Left colon (tissue), 2 donors: ENCODE measurements at places on chromosomes 3 and 15. TPM values are rescaled to one million over a fixed set of nuclear protein-coding genes. Genes with fewer than 3 reads are reported as not detected.

POPDC2 gene
- total RNA-seq, result 13.9 TPM

TEX55 gene
- total RNA-seq, result not detected

KIF7 gene
- 1.7 TPM for total RNA-seq

GPR27 gene
- total RNA-seq, result 0.70 TPM

DNAH12 gene
- 0.09 TPM for total RNA-seq

EOMES gene
- 0.08 TPM for total RNA-seq

FAN1 gene
- total RNA-seq, result 8.4 TPM

SLC51A gene
- 86.3 TPM for total RNA-seq

MESP2 gene
- total RNA-seq, result 0.84 TPM

ADCY5 gene
- total RNA-seq, result 4.5 TPM

MUC13 gene
- total RNA-seq, result 1,021 TPM

CLDN1 gene
- total RNA-seq, result 2.6 TPM

PRR20G gene
- not detected for total RNA-seq

CLDND1 gene
- total RNA-seq, result 47.5 TPM

SAXO2 gene
- total RNA-seq, result 1.5 TPM

MAPKBP1 gene
- 12.2 TPM for total RNA-seq

GABRR3 gene
- total RNA-seq, result not detected

TRIM59 gene
- 5.7 TPM for total RNA-seq

ROBO2 gene
- total RNA-seq, result 1.4 TPM

DNA sequence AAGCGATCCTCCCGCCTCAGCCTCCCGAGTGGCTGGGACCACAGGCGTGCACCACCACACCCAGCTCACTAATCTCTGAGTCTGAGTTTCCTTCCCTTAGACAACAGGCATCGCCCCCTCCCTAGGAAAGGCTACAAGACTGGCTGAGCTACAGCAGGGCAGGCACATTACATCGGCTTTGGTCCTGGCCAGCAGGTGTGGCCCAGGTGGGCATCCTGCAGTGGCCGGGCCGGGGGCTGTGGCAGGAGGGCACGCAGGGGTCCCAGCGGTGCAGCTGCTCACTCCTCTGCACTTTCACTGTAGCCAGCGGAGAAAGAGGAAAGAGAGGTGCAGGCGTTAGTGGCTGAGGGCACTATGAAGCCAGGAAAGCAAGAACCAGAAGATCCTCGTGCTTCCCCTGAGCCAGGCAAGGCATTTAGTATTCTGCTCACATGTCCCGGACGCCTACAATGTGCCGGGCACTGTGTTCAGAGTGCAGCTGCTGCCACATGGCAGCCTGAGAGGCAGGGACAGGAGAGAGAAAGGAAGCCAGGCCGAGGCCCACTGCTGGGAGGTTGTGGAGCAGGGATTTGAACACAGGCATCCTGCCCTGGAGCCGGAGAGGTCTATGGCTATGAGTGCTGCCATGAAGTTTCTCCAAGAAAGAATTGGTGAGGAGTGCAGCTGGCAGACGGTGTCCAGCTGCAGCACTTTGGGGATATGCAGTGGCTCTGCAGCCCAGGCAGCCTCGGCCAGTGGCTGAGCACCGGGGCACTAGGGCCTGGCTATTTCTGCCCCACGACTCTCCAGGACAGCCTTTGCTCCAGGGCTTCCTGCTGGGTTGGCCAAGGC lies 22.3 kb downstream of the GRIP2 start:
- DNase-seq, result no peak

DNA sequence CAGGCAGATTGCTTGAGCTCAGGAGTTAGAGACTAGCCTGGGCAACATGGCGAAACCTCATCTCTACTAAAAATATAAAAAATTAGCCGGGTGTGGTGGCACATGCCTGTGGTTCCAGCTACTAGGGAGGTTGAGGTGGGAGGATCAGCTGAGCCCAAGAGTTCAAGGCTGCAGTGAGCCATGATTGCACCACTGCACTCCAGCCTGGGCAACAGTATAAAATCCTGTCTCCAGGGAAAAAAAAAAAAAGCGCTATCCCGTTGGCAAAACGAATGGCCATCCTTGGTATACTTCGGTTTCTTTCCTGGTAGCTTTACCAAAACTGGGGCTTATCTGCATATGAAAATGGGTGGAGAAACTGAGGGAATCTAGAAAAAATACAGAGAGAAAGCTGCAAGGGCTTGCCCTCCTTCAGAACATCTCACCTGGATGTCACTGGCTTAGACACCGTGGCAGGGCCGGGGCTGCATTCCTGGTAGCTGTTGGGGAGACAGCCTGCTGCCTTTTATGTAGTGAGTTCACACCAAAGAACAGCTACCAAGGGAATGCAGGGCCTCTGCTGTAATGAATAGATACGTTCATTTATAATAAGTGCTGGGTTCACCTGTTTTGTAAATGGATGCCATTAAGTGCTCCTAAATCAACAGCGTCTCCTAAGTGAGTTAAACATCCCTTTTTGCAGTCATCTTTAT lies 96.0 kb downstream of the IQSEC1 start:
- DNase-seq, result no peak

DNA sequence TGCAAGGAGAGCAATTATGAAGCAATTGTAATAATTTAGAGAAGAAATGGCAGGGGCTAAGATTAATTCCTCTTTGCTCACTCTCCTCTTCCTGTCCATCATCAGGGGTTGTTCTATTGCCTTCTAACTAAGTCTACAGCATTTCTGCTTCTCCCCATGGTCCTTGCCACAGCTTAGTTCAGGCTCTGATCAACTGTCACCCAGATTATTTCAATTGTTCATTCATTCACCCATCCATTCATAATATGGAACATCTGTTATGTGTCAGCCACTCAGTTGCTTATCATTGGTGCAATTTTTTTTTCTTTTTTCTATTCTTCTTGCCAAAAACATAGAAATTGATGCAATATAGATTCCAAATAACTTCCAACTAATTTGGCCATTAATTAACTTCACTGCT lies 93.2 kb downstream of the CD47 start:
- DNase-seq, result no peak

- DNase-seq, result no peak
Observed at GRCh38 chr3:192902549-192902948, 15.1 kb downstream of the MB21D2 start.

DNA sequence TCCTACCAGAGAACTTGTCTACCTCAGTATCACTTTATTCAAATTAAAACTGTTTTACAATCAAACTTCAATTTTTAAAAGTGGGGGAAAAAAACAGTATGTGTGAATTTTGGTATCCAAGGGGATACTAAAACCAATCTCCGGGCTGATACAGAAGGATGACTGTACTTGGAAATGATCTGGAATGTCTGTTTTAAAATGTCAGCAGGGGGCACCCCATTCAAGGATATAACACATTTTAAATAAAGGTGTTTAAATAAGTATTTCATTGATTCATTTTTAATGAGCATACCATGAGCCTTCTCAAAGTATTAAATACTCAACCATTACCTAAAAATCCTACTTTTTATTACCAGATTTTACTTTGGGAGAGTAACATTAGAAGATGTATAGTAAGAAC lies 67.9 kb downstream of the ULK4 start:
- DNase-seq, result no peak

GRCh38 chr15:92346063-92346462 lies 47.6 kb upstream of the ST8SIA2 start:
- DNase-seq, result no peak

GRCh38 chr3:38316356-38317191 lies 30.0 kb upstream of the XYLB start:
- DNase-seq, result no peak

- DNase-seq, result no peak
Observed at GRCh38 chr15:47715856-47716445, 1.4 kb upstream of the SEMA6D start.

GRCh38 chr3:186849374-186849975 lies 7.0 kb downstream of the ADIPOQ start:
- no peak for DNase-seq

DNA sequence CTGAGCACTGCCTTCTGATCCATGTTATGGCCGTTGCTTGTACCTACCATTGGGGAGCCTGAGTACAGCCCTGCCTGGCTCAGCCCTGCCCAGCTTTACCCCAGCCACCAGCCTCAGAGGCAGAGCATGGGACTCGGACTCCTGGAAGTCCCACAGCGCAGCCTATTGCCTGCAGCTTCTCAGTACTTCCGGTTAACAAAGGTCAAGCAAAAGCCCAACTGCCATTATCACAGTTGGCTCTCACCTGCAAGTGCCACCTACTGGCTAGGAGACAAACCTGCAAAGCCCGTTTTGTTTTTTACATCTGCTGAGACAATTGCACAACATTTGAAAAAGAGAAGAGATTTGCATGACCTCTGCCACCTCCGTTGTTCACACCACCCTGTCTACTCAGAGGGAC lies 1081.7 kb downstream of the NAALADL2 start:
- DNase-seq, result peak; percentile 5

- no peak for DNase-seq
Observed at GRCh38 chr3:72448858-72449257, 399.4 kb downstream of the SHQ1 start.

- peak; percentile 78 for DNase-seq
Observed at GRCh38 chr3:52705688-52706686, at the start of the genes GLT8D1 and SPCS1. TSS of gene GLT8D1 (minus strand) at chr3:52705791. CDS start at chr3:52700460, 5,331 bp downstream. TSS of gene SPCS1 (plus strand) at chr3:52706106. CDS start at chr3:52706247, 141 bp downstream.

DNA sequence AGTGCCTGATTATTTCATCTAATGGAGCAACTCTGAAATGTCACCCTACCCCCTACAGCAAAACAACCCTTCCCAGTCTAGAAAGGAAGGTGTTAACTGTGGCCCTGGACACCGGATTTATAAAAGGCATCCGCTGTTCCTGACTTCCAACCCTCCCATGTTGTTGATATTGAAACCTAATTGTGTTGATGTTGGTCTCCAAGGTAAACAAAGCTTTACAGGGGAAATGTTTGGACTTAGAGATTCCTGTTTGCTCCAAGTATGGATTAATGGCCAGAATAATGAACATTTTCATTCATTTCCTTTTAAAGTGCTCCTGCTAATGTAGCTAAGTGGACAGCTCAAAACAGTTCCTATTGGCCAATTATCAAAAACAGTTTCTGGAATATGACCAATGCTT lies 19.4 kb upstream of the LMCD1 start:
- no peak for DNase-seq

DNA sequence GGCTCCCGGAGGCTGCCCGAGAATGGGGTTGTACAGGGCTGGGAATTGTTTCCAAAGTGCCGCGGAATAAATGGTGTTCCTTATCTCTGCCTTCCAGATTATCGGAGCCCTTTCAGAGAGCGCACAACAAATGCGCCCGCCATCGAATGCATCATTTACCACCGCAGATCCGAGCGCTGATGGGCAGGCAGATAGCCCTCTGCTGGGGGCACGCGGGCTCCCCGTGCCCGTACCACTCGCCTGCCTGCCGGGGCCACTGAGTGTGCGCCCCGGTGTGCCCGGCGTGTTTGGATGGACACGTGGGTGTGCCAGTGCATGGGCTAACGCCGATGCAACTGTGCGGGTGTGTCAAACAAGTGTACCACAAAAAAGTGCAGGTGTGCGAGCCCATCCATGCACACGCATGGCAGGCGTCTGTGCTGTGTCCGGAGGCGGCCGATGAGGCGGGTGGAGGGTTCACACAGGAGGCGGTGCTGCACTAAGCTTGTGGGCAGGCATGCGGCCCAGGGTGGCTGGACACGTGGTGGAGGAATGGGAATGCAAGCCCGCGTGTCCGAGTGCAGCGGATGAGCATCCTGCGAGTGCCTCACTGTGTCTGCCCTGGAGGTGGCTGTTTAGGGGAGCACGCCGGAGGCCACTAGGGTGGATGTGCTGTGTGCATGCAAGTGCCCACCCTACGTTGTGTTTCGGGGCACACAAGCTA lies 3.8 kb upstream of the GATA2 start:
- no peak for DNase-seq

GRCh38 chr3:27504749-27505148 lies 20.6 kb upstream of the SLC4A7 start:
- no peak for DNase-seq

DNA sequence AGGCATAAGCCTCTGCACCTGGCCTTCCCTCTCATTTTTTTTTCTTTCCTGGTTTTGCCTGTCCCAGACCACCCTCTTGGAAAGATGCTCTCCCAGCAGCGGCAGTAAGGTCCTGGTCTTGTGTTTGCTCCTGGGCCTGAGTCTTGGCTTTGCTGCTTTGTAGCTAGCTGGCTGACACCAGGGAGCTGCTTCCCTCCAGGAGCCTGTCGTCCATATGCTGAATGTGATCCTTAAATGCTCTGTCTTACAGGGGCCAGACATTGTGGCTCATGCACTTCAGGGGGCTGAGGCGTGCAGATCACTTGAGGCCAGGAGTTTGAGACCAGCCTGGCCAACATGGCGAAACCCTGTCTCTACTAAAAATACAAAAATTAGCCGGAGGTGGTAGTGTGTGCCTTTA lies 17.2 kb downstream of the FLNB start:
- no peak for DNase-seq

- DNase-seq, result no peak
Observed at GRCh38 chr3:85678713-85679112, 719.9 kb downstream of the CADM2 start.

DNA sequence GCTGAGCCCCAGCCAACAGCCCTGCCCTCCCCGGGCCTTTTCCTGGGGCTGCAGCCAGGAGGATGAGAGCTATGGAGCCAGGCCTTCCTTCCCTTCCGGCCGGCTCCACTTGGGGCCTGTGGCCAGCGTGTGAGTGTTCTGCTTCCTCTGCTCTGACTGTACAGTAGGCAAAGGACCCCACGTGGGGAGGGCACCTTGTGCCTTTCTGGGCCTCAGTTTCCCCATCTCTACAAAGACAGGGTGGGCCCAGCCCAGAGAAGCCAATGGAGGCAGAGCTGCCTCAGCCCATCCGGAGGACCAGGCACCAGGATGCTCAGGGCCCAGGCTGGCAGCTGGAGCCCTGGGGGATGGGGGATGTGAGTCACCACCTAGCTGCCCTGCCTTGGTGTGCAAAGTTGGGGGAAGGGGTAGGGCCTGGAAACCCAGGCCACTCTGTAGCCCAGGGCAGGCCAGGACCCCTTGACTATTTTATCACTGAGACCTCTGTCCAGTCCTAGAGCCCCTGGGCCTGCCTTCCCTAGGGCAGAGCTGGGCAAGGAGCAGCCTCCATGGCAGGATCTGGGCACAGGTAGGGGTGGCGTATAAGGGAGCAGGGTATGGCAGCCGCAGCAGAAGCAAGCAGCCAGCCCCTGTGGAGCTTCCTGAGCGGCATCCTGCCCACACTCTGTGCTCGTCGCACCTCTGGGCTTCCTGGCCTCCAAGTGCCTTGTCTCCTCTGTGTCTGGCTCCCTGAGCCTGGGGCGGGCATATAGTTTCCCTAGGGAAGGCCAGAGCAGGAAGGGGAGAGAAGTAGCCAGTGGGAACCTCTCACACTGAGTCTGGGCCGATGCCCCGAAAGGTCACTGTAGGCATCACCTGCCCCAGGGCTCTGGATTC lies 1.8 kb downstream of the PSTPIP1 start:
- DNase-seq, result peak; percentile 26

- DNase-seq, result no peak
Observed at GRCh38 chr3:53941950-53942349, 50.3 kb upstream of the SELENOK start.

DNA sequence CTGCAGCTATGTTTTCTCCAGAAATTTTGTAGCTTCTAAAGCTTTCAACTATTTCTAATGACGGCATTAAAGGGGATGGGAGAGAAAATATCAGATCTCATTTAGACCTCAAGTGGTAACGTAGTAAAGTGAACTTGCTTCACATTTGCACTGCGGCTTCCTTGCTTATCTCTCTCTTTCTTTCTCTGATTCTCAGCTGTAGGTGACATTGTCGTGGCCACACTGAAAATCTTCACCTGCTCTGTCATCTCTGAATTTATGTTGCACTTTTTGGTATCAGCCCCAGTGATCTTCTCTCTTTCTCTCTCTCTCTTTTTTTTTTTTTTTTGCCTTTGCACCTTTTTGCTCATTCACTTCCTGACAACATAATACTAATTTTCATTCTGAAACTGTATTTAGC lies 254.1 kb upstream of the SATB1 start:
- no peak for DNase-seq
